ENCODE measurements at places on chromosomes 11 and 22.
A peak's percentile ranks its signal among the peaks of the same experiment; 100 is the strongest.

- DNase-seq: no peak
These were observed 255.9 kb downstream of the INSC start for GRCh38 chr11:15370495-15371147.

- DNase-seq: no peak
These were observed 2.9 kb upstream of the CADM1 start for GRCh38 chr11:115506954-115507675.

GRCh38 chr11:57482782-57483561 lies 22.6 kb downstream of the RTN4RL2 start:
- DNase-seq: no peak

DNA sequence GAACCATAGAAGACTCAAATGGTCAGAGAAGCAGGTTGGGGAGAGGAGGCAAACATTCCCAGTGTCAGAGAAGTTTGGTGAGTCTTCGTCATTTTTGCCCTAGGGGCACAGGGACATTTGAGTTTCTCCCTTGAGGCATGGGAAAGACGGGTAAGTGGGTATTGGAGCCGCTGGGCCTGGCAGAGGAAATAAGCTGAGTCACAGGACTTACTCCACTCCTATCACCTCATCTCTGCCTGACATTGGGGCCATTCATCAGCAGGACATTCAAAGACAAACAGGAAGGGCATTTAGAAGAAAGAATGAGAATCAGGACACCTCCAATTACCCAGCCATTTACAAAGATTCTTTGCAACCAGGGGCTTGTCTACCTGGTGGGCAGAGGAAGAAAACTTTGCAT lies 100.7 kb upstream of the SEZ6L start:
- no peak for DNase-seq

DNA sequence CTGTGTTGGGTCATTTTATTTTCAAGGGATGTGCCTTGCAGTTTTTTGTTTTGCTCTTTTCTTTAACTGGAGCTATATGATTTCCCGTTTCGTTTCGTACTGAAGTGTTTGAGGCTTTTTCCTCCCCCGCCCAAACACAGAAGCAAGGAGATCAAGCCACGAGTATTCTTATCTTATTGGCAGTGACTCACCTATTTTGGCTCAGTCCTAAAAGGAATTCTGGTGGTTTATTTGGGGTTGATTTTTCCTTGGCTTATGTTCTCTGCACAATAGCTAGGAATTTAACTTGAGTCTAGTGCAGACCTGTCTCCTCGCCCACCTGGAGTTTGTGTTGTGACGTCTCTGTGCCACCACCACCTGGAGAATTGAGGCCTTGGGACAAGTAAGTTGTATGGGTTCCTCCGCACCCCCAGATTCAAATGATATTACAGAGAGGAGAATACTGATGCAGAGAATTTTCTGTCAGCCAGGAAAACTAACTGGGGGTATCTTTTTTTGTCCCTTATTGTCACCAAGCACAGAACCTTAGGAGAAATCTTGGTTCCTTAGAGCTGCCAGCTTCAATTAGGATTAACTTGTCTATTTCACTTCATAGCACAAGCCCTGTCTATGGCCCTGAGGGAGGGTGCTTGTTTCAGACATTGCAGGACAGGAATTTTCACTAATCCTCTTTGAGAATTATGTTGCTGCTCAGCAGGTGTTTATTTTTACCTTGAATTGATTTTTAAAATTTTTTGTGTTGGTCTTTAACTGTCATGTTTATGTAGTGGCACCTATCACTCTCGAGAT lies 90.4 kb upstream of the BIRC3 start:
- no peak for DNase-seq

DNA sequence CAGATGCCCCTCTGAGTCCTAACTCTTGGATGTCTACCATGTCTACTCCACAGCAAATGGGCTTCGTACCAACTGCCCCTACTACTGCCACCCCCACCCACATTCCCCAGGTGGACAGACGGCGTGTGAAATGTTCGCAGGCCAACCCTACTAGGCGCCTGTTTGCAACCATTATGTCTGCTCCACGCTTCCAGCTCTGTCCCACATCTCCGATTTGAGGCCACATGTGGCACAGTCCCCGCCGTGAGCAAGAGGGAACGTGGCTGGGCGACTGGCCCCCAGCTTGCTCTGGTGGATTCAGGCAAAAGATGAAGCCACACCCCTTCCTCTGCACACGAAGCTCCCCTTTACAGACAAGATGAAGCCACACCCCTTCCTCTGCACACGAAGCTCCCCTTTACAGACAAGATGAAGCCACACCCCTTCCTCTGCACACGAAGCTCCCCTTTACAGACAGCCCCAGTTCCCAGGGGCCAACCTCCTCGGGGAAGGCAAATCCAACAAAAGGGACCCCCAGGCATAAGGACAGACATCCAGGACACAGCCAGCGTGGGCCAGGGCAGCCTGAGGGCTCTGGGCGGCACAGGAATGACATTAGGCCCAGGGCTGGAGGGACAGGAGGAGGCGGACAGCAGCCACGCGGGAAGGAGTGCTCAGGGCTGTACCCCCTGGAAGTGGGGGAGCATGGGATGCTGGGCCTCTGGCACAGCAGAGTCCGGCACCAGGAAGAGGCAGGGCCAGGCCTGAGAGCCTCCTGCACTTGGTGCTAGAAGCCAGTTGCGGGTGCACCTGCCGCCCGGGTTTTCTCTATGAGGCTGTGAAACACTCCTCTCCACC lies 106.2 kb downstream of the SHANK2 start:
- DNase-seq: no peak

DNA sequence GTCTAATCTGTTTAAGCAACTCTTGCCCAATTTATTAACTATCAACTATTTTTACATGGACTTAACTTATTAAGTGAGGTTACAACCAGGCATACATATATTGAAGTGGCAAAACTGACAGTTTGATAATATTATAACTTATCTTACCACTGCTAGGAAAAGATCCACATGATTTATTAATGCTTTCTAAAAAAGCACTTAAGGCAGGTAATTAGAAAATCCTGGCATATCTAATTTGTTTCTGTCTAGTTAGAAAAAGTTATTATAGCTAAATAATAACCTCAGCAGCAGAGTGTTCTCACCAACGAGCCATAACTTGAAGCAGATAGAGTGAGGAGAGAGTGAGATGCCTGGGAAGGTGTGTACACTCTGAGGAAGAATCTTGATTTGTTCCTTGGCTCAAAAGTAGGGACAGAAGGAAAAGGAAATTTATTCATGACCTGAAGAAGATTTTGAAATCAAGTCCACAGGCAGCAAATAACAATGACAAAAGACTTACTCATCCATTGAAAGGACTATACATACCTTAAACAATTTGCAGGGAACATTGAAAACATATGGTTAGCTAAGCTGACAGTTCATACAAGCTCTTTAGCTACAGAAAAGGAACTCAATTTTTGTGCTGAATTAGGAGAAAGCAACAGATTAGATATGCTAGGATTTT lies 7.1 kb upstream of the MUC15 start:
- no peak for DNase-seq

- DNase-seq: no peak
These were observed 17.6 kb upstream of the SPON1 start for GRCh38 chr11:13944911-13945425.

- no peak for DNase-seq
These were observed 173.3 kb upstream of the PDGFD start for GRCh38 chr11:104337273-104337672.

- DNase-seq: no peak
These were observed at the start of gene KIRREL3 for GRCh38 chr11:127000291-127000968. TSS of gene KIRREL3 (minus strand) at chr11:127000770.

DNA sequence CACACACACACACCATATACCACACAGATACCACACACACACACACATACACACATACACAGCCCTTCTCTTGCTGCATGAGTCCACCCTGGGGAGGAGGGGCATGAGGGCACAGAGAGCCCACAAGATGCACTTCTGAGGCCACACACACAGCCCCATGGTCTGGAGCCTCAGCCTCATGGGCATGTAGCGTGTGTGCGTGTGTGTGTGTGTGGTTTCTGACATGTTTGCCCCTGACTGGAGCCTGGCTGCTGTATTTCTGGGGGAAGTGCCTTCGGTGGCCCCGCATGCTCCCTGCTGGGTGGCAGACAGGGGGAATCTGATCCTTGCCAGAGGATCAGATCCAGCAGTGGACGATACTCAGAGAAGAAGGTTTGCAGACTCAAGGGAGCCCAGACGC lies 97.0 kb upstream of the PRR5 start:
- DNase-seq: no peak

DNA sequence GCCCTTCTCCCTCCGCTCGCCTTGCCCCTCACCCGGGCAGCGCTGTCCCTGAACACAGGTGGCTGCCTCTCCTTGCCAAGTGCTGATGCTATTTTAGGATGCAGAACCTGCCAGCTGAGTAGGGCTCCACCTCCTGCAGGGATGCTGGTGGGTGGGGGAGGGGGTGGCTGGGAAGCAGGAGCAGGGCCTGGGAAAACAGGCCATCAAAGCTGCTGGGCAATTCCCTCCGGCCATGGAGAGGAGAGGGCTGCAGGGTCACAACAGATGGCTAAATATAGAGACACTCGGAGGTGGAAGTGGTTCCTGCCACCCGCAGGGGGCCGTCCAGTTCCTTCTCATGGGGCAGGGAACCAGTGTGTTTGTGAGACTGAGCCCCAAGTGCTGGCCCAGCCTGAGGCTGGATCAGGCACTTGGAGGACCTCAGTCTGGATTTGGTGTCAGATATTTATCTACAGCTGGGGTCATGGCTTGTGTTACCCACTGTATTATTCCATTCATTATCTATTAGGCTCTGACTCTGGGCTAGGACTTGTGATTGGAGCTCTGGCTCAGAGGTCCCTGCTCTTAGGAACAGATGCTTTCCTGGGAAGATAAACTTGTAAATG lies 59.6 kb downstream of the LRRC32 start:
- DNase-seq: no peak

DNA sequence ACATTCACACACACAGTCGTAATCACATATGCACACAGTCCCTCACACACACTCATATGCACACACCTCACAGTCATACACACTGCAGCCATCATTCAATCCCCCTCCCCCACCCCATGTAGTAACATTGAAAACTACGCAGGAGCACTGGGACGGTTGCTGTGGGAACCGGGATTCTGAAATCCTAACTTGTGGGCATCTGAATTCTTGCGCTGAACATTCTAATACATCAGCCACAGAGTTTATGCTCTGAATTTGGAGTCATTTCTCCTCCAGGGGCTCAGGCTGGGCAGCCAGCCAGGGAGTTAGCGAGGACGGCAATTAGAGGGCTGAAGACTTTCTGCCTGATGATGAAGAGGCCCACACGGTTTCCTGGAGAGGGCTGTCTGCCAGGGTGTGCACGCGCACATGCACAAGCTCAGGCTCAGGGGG lies 32.7 kb downstream of the CD6 start:
- DNase-seq: no peak

DNA sequence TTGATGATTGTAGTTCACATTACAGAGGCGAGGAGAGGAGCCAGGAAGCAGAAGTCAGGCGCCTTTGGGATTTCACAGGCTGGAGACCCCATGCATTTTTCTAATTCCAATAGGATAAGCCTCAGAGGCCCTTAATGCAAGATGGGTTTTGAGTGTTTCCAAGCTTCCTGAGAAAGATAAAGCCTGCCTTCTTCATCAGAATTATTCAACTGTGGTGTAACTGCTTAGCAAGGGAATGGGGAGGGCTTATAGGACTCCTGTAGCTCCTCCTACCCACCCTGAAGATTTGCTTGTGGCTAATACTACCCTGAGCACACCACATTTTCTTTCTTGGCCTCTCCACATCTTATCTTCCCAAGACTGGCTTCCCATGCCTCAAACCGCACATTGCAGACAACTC lies 151.1 kb upstream of the ISX start:
- no peak for DNase-seq

DNA sequence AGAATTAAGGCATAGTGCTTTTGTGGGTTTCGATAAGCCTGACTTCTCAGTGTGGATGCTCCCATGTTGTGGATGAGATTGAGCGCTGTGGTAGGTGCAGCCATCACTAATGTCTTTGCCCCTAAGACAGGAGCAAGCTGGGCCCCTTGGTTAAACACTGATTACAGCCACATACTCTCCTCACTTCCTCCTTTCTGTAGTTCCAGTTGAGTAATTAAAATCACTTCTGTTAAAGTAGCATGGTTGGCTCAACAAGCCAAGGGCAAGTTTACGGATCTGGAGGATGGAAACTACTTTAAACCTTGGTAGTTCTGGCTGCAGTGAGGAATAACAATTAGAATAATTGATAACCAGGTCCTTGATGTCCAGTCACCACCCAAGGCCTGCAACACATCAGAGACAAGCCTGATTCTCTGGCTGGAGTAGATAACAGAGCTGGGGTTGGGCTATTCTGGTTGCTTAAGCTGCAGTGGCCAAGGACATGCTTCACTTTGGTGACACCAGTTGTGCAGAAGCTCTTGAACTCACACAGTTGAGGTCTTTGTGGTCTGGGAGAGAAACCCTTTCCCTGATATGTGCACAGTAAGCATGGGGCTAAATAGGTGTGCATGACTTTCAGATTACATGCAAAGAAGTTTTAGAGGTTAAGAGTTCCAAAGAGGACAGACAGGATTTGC lies 81.3 kb downstream of the KIRREL3 start:
- no peak for DNase-seq

GRCh38 chr11:113632981-113633380 lies 73.1 kb downstream of the TMPRSS5 start:
- no peak for DNase-seq

- DNase-seq: no peak
These were observed 47.4 kb downstream of the RPS6KA4 start for GRCh38 chr11:64406221-64406946.

- no peak for DNase-seq
These were observed 321.7 kb upstream of the PLET1 start for GRCh38 chr11:112582366-112582765.

GRCh38 chr11:114083391-114084252 lies 24.1 kb downstream of the ZBTB16 start:
- no peak for DNase-seq

DNA sequence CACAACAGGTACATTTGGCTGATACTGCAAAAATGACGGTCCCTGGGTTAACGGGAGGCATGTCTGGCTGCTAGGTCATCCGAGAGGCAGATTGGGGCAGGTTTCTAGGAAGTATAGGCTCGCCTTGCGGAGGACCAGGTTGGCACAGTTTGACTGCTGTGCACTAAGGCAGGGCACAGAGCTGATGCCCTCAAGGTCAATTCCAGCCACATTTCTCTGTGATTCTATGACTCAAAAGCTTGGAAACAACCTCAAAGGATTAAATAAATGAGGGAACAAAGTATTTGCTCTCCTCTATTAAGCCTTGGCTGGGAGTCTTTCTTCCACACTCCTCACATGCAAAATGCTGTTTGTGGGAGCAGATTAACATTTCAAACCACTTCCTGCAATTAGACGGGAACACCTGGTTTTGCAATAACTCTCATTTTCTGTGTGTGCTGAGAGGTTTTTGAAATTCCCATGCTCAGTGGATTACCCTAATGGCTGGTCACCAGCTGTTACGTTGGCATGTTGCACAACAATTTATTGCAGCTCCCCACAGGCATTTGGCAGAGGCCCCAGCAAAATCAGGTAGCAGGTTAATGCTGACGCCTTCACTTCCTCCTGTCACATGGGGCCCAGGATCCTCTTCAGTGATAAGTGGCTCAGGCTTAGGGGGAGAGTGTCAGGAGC lies 61.0 kb upstream of the PLET1 start:
- DNase-seq: peak; percentile 81

GRCh38 chr11:83140691-83141455 lies 16.1 kb upstream of the PCF11 start:
- no peak for DNase-seq

- no peak for DNase-seq
These were observed 45.8 kb upstream of the NOX4 start for GRCh38 chr11:89536926-89537325.

- no peak for DNase-seq
These were observed 618.0 kb downstream of the BRD1 start for GRCh38 chr22:49209452-49210195.

Data from NCI-H1048 (cell line).